ENCODE measurements at places on chromosomes 3 and 15. TPM values are rescaled to one million over a fixed set of nuclear protein-coding genes. Genes with fewer than 3 reads are reported as not detected.

The WDR76 gene
- 4.1 TPM for total RNA-seq

The FOXB1 gene
- not detected for total RNA-seq

The ALCAM gene
- 67.6 TPM for total RNA-seq

The HESX1 gene
- 0.57 TPM for total RNA-seq

The ZNF717 gene
- total RNA-seq, result 29.5 TPM

The SOX2 gene
- total RNA-seq, result 0.16 TPM

The VEPH1 gene
- 10.8 TPM for total RNA-seq

The GOLGA8J gene
- not detected for total RNA-seq

The GOLGA8R gene
- total RNA-seq, result 9.9 TPM

The ADGRG7 gene
- total RNA-seq, result 0.78 TPM

The IL5RA gene
- total RNA-seq, result not detected

The DHX30 gene
- 81.5 TPM for total RNA-seq

The MNS1 gene
- 1.1 TPM for total RNA-seq

The OR5K2 gene
- total RNA-seq, result not detected

The PFKFB4 gene
- total RNA-seq, result 7.4 TPM

The IL17RD gene
- total RNA-seq, result 5.4 TPM

The THOC7 gene
- 69.0 TPM for total RNA-seq

The XCR1 gene
- total RNA-seq, result 0.70 TPM

The FGF12 gene
- 3.2 TPM for total RNA-seq

The ANKUB1 gene
- not detected for total RNA-seq

The MEX3B gene
- total RNA-seq, result 0.55 TPM

The FOXP1 gene
- total RNA-seq, result 179 TPM

The UROC1 gene
- total RNA-seq, result not detected

The IL17RC gene
- total RNA-seq, result 34.0 TPM

The PLA2G4E gene
- 0.34 TPM for total RNA-seq

The PLAAT1 gene
- total RNA-seq, result 0.96 TPM

The KPNA4 gene
- 78.1 TPM for total RNA-seq

The GPR149 gene
- not detected for total RNA-seq

The GOLGA6C gene
- not detected for total RNA-seq

The IREB2 gene
- total RNA-seq, result 57.8 TPM

The SLC28A1 gene
- not detected for total RNA-seq
